Neural progenitor cell (in vitro differentiated cells): ENCODE measurements at places on chromosomes 7 and 10.
A peak's percentile ranks its signal among the peaks of the same experiment; 100 is the strongest.

DNA sequence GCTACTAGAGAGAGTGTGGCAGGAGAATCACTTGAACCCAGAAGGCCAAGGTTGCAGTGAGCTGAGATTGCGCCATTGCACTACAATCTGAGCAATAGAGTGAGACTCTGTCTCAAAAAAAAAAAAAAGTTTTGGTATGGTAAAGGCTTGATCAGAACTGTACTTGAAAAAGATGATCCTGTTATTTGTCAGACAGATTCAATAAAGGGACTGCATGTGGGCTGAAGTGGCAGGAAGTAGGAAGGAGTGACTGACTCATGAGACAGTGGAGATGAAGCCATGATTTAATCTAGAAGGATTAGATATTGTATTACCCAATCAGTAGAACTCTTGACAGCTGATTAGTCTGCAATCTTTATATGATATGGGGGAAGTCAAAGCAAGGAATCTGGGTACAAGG lies 2.7 kb upstream of the TMEM254 start:
- DNase-seq: no peak

DNA sequence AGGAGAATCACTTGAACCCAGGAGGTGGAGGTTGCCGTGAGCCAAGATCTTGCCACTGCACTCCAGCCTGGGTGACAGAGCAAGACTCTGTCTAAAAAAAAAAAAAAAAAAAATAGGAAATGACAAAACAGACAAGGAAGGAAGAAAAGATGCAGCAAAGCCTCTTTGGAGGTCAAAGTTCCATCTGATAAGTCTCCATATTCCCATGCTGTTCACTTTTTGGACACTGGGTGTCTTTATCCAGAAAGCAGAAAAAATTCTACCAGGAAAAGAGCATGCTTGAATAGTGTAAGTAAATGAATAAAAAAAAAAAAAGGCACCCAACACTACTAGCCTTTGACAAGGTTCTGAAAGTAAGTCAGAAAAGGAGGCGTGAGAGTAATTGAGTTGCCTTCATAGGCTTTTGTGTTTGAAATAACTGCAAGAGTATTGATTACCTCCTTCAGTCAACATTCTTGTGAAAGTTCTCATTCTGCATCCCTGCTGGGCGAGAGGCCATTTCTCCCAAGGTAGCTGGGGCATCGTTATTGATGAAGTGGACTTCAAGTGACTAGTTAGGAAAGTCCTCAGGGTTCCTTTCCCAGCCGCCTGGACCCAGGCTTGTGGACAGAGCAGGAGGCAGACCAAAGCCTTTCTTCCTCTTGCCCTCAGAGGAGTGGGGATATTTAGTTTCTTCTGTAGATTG lies 133.3 kb upstream of the KIF5B start:
- DNase-seq: no peak

DNA sequence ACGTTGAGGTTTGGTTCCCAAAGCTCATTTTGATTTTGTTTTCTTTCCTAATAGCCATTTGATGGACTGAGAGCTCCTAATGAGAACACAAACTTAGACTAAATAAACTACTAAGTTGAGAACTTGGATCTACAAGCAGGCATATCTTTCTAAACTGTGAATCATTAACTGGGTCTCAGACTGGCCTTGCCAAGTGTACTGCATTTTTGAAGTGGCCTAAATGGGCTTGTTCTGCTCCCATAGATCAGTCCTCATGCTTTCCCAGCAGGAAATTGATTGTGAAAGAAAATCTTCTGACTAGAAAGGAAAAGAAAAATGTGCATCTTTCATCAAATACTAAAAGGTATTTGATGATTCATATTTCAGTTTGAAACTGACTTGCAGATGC lies 46.7 kb upstream of the RBM33 start:
- DNase-seq: no peak

- DNase-seq: no peak
These were observed 4.1 kb downstream of the PIP4K2A start for GRCh38 chr10:22710139-22710745.

- DNase-seq: no peak
These were observed 336.3 kb upstream of the MAGI2 start for GRCh38 chr7:79789584-79790345.

- DNase-seq: no peak
These were observed 21.4 kb downstream of the SVOPL start for GRCh38 chr7:138679793-138680192.

GRCh38 chr10:1206101-1206500 lies 149.9 kb downstream of the WDR37 start:
- DNase-seq: no peak

DNA sequence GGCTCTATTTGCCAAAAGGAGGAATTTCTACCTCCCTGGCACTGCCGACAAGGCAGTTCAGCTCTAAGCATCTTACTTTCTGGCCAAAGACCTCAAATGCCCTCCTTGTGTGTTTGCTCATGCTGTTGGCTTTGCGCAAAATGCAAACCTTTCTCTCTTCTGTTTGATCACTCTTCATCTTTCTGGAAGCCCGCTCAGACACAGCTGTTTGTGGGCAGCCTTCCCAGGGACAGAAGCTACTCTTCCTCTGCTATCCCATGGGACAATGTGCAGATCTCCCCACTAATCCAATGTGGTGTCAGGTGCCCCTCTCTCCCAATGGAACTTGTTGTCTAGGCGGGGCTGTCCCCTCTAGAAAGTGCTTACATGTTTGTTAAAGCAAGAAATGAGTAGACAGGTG lies 278.7 kb downstream of the CCSER2 start:
- no peak for DNase-seq

- DNase-seq: no peak
These were observed 141.9 kb upstream of the KLF6 start for GRCh38 chr10:3926675-3927525.

GRCh38 chr7:148700661-148701064 lies 2.0 kb downstream of the CUL1 start:
- peak; percentile 59 for DNase-seq

DNA sequence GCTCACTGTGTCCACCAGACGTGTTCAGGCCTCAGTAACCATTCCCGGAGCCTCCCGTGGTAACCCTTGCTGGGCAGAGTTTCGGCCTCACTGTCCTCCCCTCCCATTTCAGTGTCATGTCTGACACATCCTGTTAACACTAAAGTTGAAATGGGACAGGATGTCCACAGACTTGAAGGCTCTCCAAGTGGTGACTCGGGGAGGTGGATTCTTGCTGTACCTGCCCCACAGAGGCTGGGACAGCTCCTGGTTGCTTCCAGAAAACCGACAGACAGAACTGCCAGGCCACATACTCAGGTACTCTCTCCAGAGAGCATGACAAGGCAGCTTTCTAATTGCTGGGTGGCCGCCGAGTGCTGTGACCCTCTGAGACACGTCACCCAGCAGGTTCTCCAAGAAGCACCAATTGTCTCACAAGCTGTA lies 17.9 kb upstream of the CYTH3 start:
- no peak for DNase-seq

- DNase-seq: no peak
These were observed 11.6 kb downstream of the SEC23IP start for GRCh38 chr10:119903946-119904666.

DNA sequence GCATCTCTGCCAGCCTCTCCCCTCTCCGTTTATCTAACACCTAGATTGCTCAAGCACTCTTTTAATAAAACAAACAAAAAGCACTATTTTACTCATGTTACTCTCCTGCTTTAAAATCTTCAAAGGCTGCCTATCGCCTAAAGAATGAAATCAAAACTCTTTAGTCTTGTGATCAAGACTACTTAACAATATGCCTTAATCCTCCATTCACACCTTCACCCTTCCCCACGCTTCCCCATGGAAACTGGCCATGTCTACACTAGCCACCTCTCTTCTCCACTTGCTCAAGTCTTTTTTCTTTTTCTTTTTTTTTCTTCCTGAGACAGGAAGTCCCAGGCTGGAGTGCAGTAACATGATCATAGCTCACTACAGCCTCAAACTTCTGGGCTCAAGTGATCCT lies 47.8 kb upstream of the TMEM213 start:
- no peak for DNase-seq

DNA sequence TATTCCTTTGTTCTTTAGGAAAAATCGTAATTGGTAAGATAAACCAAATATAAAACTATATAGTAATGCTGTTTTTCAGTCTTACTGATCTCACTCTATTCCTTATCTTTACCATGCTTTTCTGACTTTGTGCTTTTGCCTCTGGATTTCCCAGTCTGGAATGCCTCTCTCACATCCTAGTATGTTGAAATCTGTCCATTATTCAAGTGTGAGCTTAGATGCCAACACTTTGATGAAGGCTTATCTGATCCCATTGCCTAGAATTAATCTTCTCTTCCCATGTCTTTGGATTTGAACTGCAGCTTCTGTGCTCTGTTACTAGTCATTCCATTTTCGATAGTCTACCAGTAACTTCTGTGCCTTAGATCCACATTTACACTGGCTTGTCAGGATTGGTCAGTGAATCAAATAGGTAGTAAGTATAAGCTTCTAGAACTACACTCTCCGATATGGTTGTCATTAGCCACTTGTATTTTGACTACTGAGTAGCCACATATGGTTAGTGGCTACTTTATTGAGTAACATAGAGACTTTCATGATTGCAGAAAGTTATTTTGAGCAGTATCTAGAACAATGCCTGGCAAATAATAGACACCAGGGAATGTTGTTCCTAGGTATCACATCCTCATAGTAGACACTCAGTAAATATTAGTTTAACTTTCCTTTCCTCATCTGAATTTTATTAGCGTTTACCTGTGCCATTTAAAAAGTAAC lies 92.9 kb downstream of the BMPR1A start:
- no peak for DNase-seq

DNA sequence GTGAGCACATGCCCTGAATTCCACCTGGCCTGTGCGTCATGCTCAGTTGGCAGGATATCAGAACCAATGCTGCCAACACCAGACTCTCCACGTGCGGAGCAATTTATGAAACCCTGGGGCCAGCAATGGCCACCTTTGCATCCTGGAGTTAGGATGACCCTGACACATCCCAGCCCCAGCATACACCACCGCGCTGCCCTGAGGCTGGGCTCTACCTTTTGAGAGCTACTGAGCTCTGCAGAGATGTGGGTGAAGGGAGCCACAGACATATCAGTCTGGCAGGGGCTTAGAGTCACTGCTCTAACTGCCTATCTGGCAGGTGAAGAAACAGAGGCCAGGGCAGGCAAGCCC lies 41.9 kb downstream of the SYPL1 start:
- no peak for DNase-seq

DNA sequence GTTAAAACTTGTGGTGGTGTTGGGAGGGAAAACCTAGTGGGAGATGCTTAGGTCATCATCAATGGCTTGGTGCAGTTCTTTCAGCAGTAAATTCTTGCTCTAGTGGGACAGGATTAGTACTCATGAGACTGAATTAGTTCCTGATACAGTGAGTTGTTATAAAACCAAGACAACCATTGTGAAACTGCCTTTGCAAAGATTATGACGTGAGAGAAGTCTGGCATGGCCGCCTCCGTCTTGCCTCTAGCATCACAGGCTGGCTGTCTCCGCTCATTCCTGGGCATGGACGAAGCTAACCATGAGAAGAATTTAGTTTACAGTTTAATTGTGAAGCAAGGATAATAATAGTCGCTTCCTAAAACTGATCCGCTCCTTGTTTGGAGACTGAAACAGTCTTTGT lies 186.4 kb downstream of the KIF20B start:
- DNase-seq: no peak

GRCh38 chr10:75110006-75110632 lies 1.3 kb upstream of the SAMD8 start:
- no peak for DNase-seq

DNA sequence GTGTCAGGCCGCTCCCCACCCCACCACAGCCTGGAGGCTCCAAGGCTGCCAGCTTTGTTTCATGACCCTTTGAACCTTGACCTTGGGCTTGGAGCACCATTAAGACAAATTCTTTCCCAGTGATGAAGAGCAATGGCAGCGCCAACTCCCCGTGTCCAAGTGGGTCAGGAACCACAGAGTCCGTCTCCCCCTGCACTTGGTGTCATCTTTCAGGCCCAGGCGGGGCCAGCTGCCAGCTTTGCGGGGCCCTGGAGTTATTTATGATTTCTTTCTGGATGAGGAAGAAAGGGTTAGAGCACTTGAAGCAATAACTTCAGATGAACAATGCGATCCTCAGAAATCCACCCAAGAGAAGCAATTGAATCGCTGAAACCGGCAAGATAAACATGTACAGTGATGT lies 110.8 kb downstream of the MYL10 start:
- DNase-seq: no peak

DNA sequence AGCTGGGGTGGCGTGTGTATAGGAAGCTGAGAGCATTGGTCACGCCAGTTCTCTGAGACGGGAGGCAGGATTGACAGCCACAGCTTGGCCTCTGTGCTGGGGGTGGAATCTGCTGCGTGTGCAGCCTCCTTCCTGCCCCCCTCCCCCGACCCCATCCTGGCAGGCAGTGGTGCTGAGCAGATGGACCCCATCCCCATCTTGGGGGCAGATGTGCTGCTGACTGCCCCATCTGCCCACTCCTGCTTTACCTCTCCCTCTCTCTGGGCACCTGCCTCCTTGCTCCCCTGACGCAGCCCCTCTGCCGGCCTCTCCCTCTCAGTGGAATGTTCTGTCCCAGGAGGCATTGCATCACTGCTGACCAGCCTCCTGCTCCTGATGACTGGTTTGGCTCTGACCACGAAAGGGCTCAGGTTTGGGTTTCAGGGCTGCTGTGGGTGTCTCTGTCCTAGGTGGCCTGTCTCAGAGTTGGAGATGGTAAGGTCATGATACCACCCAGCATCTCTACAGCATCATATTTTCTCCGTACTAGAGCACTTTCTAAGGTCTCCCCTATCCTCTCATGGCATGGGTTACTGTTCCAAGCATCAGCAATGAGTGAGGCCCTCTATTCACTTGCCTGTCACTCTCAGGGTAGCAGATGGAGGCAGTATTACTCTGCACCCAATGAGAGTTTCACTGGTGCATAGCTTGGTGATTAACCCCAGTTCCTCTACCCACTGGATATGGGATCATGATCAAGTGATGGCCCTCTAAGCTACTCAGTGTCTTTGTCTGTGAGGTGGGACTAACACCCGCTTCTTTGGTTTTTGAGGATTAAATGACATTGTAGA lies 81.9 kb downstream of the RBM20 start:
- DNase-seq: no peak

DNA sequence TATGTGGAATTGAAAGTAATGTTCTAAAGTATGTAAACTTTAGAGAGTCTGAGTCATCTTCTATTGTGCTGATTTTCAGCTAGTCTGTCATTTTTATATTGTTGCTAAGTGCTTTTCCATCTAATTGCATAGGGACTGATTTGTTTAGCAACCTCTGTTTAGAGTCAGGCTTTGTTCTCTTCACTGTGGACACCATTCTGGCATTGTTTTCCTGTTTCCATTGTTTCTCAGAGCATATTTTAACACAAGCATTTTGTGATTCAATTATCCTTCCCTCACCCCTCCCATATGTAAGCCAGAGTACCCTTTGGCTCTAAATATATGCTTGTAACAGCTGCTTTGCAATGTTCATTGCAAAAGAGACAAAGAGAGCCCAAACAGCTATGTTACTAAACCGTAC lies 748.4 kb upstream of the PHF14 start:
- peak; percentile 26 for DNase-seq
